ENCODE measurements at places on chromosomes 3 and 15. TPM values are rescaled to one million over a fixed set of nuclear protein-coding genes. Genes with fewer than 3 reads are reported as not detected.

GRCh38 chr3:14037211-14037610 lies 87.5 kb downstream of the CHCHD4 start:
- H3K36me3 ChIP-seq, result no peaks in the 10 kb centered on the region
- no peaks in the 10 kb centered on the region for H3K4me1 ChIP-seq
- no peak for DNase-seq
- no peak overlapping the region for H3K4me3 ChIP-seq
- no peaks in the 10 kb centered on the region for H3K27me3 ChIP-seq
- no peak overlapping the region for H3K27ac ChIP-seq

DNA sequence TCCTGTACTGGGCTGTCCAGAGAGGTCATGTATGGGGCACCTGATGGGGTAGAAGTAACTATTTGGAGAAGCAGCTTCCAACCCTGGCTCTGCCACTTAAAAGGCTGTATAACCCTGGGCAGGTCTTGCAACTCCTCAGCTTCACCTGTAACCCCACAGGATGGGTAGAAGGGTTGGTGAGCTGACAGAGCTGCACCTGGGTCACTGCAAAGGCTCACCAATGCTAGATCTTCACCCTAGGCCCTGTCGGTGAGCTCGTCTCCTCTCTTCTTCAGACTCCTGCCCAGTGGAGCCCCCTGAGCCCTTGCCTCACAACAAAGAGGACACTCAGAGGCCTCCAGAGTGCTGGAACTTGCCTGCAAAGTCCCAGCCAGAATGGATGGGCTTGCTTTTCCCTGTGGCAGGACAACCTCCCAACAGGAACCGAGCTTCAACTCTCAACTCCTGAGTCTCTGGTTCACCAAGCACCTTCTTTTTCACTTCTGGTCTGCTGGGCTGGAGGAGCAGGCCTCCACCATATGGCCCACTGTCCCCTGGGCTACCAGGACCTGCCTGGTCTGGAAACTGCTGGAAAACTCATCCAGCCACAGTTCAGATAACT lies 45.9 kb downstream of the XXYLT1 start:
- H3K27ac ChIP-seq, result no peak overlapping the region
- peak; percentile 29 for DNase-seq
- no peaks in the 10 kb centered on the region for H3K36me3 ChIP-seq
- H3K4me1 ChIP-seq, result peaks cover 48% of the 10 kb centered on the region
- H3K4me3 ChIP-seq, result no peak overlapping the region

GRCh38 chr3:106401666-106402490 lies 533.1 kb upstream of the CBLB start:
- H3K4me3 ChIP-seq, result no peak overlapping the region
- H3K36me3 ChIP-seq, result no peaks in the 10 kb centered on the region
- DNase-seq, result no peak
- H3K27ac ChIP-seq, result no peak overlapping the region
- H3K27me3 ChIP-seq, result no peaks in the 10 kb centered on the region

DNA sequence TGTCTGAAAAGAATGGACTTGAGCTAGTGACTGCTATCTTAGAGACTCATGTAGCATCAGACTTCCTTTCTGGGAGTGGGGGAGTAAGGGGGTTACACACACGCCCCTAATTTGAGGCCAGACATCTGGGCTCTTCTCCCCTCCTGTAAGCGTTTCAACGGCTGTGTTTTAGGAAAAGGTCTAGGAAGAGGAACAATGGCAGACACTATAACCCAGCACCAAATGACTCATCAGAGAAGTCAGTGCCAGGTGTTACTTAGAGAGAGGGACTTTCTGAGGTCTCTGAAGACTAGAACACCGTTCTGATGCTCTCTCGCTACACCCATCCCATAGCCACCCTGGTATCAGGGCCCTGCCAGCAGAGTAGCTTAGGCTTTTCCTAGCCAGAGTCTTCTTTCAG lies 65.5 kb downstream of the SSUH2 start:
- H3K27me3 ChIP-seq, result no peaks in the 10 kb centered on the region
- no peak for DNase-seq
- H3K27ac ChIP-seq, result no peak overlapping the region

- no peak overlapping the region for H3K27ac ChIP-seq
- H3K27me3 ChIP-seq, result no peaks in the 10 kb centered on the region
- H3K4me1 ChIP-seq, result peaks cover 13% of the 10 kb centered on the region
Observed at GRCh38 chr15:40354408-40355171, 3.4 kb upstream of the DISP2 start.

The ZPLD1 gene
- total RNA-seq, result not detected

GRCh38 chr3:149330609-149331331 lies 2.7 kb downstream of the TM4SF18 start:
- H3K4me1 ChIP-seq, result no peaks in the 10 kb centered on the region
- H3K27me3 ChIP-seq, result no peaks in the 10 kb centered on the region
- H3K27ac ChIP-seq, result no peak overlapping the region
- no peaks in the 10 kb centered on the region for H3K36me3 ChIP-seq
- no peak for DNase-seq

DNA sequence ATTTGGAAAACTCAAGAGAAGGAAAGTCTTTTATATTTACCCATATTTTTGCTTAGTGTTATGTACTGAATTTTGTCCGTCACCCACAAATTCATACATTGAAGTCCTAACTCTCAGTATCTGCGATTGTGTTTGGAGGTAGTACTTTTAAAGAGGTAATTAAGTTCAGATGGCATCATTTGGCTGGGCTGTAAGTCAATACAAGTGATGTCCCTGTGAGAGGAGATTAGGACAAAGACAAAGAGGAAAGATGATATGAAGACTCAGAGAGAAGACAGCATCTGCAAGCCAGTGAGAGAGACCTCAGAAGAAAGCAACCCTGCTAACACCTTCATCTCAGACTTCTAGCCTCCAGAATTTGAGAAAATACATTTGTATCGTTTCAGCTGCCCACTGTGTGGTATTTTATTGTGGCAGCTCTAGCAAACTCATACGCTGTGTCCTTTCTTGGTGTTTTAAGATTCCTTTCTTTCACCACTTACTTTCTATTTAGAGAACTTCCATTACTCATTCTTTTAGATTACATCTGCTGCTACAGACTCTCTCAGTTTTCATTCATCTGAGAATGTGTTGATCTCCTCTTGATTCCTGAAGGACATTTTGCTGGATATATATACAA lies 17.0 kb downstream of the LRCH3 start:
- H3K27ac ChIP-seq, result peak overlapping the region; percentile 71
- no peak overlapping the region for H3K4me3 ChIP-seq
- H3K27me3 ChIP-seq, result no peaks in the 10 kb centered on the region
- H3K4me1 ChIP-seq, result no peaks in the 10 kb centered on the region

GRCh38 chr3:143653493-143653892 lies 194.8 kb downstream of the SLC9A9 start:
- H3K27ac ChIP-seq, result no peak overlapping the region
- no peaks in the 10 kb centered on the region for H3K4me1 ChIP-seq
- H3K27me3 ChIP-seq, result no peaks in the 10 kb centered on the region
- no peak overlapping the region for H3K4me3 ChIP-seq

GRCh38 chr15:65824031-65824743 lies 32.1 kb upstream of the DENND4A start:
- H3K27ac ChIP-seq, result no peak overlapping the region
- H3K27me3 ChIP-seq, result no peaks in the 10 kb centered on the region
- no peaks in the 10 kb centered on the region for H3K4me1 ChIP-seq
- H3K4me3 ChIP-seq, result no peak overlapping the region

- H3K27me3 ChIP-seq, result no peaks in the 10 kb centered on the region
- no peaks in the 10 kb centered on the region for H3K4me1 ChIP-seq
- no peak for DNase-seq
Observed at GRCh38 chr15:48433226-48433886, 102.1 kb downstream of the DUT start.

- no peaks in the 10 kb centered on the region for H3K36me3 ChIP-seq
Observed at GRCh38 chr15:87947560-87947959, 309.0 kb downstream of the NTRK3 start.

GRCh38 chr3:126208182-126208581 lies 27.8 kb upstream of the ALDH1L1 start:
- no peak overlapping the region for H3K27ac ChIP-seq
- no peak overlapping the region for H3K4me3 ChIP-seq
- no peaks in the 10 kb centered on the region for H3K36me3 ChIP-seq
- H3K27me3 ChIP-seq, result no peaks in the 10 kb centered on the region

The SOX2 gene
- total RNA-seq, result 7.7 TPM

DNA sequence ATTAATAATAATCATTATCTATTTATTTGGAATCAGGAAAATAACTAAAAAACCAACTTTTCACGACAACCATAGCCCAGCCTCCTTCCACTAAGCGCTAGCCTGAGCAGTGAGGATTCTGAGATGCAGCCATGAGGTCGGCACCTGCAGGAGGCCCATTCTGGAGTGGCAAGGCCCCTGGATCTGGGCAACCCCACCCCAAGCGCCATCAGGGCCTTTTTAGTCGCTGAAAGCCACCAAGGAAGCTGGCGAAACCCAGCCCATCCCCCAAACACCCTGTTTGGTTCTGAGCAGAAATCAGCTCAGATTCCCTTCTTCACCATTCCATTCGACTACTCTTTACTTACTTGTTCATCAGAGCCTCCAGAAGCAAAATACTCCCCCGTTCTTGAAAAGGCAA lies 29.5 kb downstream of the POC1A start:
- no peaks in the 10 kb centered on the region for H3K36me3 ChIP-seq
- no peak overlapping the region for H3K27ac ChIP-seq
- H3K27me3 ChIP-seq, result no peaks in the 10 kb centered on the region
- H3K4me3 ChIP-seq, result no peak overlapping the region
- peak; percentile 43 for DNase-seq
- H3K4me1 ChIP-seq, result no peaks in the 10 kb centered on the region

- peak; percentile 56 for DNase-seq
- no peak overlapping the region for H3K4me3 ChIP-seq
- no peaks in the 10 kb centered on the region for H3K4me1 ChIP-seq
- no peaks in the 10 kb centered on the region for H3K36me3 ChIP-seq
- H3K27ac ChIP-seq, result no peak overlapping the region
- no peaks in the 10 kb centered on the region for H3K27me3 ChIP-seq
Observed at GRCh38 chr15:99954361-99955180, 221.3 kb upstream of the LYSMD4 start.

The ARL14 gene
- total RNA-seq, result not detected

DNA sequence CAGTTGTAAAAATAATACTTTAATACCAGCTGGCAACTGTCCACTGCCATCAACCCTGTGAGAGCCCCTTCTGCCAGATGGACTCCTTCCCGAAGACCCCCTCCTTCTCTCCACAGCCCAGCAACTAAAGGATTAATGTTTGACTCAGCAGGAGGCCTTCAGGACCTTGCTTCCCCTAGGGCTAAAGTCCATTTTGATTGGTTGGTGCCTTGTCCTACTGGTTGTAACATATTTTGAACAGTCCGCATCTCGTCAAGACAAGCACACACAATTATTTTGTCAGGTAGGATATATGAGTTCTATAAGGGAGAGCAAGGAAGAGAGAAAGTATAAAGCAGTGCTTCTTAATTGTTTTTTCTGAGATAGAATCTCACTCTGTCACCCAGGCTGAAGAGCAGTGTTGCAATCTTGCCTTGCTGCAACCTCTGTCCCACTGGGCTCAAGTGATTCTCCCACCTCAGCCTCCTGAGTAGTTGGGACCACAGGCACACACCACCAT lies 18.6 kb downstream of the ACOX2 start:
- H3K27ac ChIP-seq, result no peak overlapping the region
- no peaks in the 10 kb centered on the region for H3K4me1 ChIP-seq
- no peaks in the 10 kb centered on the region for H3K27me3 ChIP-seq
- no peak for DNase-seq
- no peak overlapping the region for H3K4me3 ChIP-seq

DNA sequence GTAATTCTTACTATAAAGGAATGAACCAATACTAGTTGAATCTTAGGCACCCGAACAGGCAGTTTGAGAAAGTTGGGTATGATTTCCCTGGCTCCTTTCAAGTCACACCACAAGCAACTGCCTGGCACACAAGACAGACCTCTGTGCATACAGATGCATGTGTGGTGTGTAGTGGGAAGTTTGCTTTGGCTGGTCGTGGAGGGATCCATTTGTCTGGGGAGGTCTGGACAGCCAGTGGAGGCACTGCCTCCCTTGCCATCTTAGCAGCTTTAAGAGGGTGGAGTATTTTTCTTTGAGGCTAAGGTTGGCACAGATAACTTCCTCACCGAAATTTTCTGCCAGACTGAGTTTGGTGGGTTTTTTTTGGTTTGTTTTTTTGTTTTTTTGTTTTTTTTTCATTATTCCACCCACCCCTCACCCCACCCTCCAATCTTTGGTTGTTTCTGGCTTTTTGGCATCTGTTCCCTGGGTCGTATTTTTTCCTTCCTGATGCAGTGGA lies 97.1 kb downstream of the TMEM212 start:
- H3K27ac ChIP-seq, result no peak overlapping the region
- no peak overlapping the region for H3K4me3 ChIP-seq
- no peak for DNase-seq
- H3K27me3 ChIP-seq, result no peaks in the 10 kb centered on the region
- H3K4me1 ChIP-seq, result no peaks in the 10 kb centered on the region

The GMNC gene
- total RNA-seq, result not detected

- no peaks in the 10 kb centered on the region for H3K4me1 ChIP-seq
- H3K36me3 ChIP-seq, result no peaks in the 10 kb centered on the region
- DNase-seq, result no peak
- no peak overlapping the region for H3K4me3 ChIP-seq
Observed at GRCh38 chr3:4245671-4246070, 57.5 kb upstream of the SETMAR start.

DNA sequence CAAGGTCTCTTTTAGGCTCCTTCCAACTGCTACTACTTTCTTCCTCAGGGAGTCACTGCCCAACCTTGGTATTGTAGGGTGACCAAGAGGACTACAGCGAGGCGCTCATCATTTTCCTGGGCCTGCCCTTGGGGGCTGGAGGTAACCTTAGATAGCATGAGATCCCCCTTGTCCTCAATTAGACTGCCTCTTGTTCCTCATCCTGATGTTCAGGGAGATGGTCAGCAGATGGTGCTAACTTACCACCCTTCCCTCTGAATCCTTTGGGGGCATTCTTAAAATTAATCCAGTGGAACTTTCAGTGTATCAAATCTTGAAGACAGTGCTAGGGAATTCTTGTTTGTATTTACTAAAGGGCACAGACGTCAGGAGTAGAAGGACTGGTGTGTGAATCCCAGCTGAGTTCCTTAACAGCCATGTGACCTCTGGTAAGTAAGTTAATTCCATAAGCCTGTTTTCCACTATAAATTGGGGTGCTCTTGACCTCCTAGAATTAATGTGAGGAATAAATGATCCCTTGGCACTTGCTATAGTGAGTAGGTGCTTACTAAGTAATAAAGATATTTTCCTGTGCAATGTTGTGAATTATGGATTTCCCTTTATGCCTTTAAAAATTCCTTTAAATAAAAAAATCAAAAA lies 4.1 kb upstream of the CLPX start:
- peak; percentile 63 for DNase-seq
- H3K27me3 ChIP-seq, result no peaks in the 10 kb centered on the region
- H3K4me1 ChIP-seq, result peaks cover 15% of the 10 kb centered on the region
- no peak overlapping the region for H3K4me3 ChIP-seq
- H3K36me3 ChIP-seq, result no peaks in the 10 kb centered on the region
- no peak overlapping the region for H3K27ac ChIP-seq

The CYP1A2 gene
- total RNA-seq, result not detected

The CKMT1A gene
- total RNA-seq, result 0.36 TPM

DNA sequence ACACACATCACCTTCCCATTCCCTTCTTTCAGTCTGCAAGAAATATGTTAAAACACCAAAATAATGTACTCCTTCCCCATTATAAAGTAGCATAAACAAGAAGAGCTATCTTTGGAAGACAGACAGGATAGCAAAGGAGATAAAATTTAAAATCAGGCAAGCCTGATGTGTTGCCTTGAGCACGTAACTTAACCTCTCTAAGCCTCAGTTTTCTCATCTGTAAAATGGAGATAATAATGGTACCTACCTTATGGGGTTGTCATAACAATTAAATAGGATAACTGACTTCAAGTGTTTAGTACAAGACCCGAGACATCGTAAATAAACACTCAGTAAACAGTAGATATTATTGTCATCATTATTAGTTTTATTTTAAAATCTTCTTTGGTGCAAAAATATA lies 142.4 kb downstream of the NR1D2 start:
- H3K4me3 ChIP-seq, result no peak overlapping the region
- DNase-seq, result no peak
- no peaks in the 10 kb centered on the region for H3K4me1 ChIP-seq
- no peak overlapping the region for H3K27ac ChIP-seq
- H3K36me3 ChIP-seq, result no peaks in the 10 kb centered on the region

The SMCO1 gene
- not detected for total RNA-seq

Measured in sigmoid colon (tissue), 7 donors.